ENCODE measurements at places on chromosomes 13 and 19.

DNA sequence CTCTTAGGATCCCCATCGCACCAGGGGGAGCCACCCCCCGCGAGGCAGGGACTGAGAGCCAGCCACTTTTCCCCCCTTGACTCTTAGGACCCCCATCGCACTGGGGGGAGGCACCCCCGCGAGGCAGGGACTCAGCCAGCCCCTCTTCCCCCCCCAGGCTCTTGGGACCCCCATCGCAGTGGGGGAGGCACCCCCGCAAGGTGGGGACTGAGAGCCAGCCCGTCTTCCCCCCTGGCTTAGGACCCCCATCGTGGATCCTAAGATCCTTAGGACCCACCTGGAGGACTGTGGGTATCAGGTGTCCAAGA lies 365.2 kb upstream of the SPRY2 start:
- no peak for DNase-seq

- peak; percentile 49 for DNase-seq
These were observed 6.2 kb downstream of the SYT5 start for GRCh38 chr19:55173714-55174409.

GRCh38 chr19:27964185-27964584 lies 1248.8 kb downstream of the UQCRFS1 start:
- no peak for DNase-seq

DNA sequence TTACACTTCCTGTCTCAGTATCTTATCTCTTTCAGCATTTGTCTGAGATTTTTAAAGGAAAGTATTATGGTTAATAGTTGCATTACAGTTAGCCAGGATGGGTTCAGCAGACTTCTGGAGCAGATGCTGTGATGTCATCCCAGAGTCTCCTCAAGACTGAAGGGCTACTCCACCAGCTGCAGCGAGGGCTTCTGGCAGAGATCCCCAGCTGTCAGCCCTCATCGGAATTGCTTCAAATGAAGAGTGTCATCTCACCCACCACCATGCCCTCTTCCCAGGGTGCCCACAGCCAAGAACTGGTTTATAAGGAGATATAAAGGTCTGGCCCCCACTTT lies 84.4 kb downstream of the FAM216B start:
- DNase-seq, result no peak

DNA sequence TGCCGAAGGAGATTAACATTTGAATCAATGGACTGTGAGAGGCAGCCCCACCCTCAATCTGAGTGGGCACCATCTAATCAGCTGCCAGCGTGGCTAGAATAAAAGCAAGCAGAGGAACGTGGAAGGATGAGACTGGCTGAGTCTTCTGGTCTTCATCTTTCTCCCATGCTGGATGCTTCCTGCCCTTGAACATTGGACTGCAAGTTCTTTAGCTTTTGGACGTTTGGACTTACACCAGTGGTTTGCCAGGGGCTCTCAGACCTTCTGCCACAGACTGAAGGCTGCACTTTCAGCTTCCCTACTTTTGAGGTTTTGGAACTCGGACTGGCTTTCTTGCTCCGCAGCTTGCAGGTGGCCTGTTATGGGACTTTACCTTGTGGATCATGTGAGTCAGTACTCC lies 14.7 kb downstream of the NHLRC3 start:
- DNase-seq, result no peak

DNA sequence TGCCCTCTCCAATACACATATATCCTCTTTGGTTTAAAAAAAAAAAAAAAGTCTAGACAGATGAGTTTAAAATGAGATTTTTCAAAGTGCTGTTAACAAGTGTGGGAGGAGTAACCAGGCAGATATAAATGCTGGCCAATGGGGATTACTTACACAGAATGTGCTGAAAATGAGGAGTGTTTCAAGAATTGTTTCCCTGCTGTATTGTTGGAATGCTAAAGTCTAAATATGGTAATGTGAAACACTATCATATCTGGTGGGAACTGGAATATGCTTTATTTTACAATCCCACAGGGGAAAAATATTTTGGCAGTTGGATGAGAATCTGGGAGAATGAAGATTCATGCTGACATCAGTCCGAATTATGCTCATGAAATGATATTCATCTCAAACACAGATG lies 250.7 kb downstream of the DCT start:
- no peak for DNase-seq

DNA sequence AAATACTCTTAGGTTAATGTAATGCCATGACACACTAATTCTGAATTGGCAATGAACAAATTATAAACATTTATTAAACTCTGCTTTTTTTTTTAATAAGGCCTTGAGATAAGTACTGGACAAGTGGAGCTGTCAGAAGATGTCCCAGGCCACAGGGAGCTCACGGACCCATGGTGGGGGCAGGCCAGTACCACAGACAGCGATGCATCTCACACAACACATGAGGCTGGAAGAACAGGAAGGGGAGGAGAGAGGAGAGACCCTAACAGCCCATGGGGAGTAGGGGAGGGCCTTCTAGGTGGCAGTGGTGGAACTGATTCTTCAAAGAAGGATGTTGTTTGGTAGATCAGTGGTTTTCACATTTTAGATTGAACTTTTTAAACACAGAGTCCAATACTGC lies 128.4 kb downstream of the LHFPL6 start:
- no peak for DNase-seq

Measured in amygdala (tissue), 56 donors.